ENCODE measurements at places on chromosomes 12 and 14.

- no peak for DNase-seq
These were observed 6.2 kb downstream of the SLC41A2 start for GRCh38 chr12:104951759-104952509.

DNA sequence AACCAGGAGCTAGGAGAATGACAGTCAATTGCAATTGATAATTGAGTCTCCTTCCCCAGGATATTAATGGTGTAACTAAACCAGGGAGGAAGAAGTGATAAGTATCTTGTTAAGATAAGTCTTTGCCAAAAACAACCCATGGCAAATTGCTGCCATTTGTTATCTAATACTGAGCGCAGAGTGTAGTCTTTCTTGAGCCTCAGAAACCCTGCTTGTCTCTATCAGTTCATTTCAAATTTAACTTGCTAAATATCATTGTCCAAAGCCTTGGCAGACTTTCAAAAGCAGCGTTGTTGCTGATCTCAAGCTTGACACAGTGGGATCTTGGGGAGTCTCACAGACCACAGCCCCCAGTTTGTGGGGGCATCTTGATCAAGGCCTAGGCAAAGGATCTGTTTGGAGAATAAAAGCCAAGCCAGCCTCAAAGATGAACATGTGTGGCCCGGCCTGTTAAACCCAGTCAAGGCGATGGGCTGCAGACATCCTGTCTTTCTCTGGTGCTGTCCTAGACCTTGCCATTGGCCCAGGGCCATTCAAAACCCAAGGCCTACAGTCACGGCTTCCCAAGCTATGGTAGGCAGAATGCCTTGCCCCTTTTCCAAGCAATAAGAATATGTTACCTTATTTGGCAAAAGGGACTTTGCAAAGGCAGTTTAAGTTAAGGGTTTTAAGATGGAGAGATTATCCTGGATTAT, 164.2 kb downstream of the CHST11 start:
- no peak for DNase-seq

DNA sequence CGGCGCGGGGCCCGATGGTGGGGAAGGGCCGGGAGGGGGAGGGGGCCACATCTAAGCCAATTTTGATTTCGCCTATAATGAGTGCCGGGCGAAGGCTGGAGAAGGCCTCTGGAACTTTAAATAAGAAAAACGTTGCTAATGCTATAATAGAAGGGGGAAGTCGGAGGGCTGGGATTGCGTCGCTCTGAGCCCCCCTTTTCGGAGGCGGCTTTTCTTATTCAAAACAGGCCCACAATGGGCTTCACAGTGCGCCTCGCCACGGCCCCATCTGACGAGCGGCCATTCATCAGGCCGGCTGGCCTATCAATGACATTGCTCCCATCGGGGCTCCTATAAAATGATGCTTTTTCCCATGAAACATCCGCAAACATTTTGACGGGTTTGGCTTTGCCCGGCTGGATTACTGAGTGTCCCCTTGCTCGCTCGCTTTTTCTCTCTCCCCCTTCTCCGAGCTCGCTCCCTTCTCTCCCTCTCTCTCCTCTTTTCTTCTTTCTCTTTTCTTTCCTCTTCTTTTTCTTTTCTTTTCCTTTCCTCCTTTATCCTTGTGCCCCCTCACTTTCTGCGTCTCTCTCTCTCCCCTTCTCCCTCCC, at the start of gene RFX4:
Gene RFX4, plus strand, starts transcription at position 364 of the 590 bp plus-strand sequence. CDS start 317 bp downstream, outside the sequence.
- DNase-seq: no peak

- no peak for DNase-seq
These were observed 94.3 kb downstream of the FUT8 start for GRCh38 chr14:65506801-65507200.

DNA sequence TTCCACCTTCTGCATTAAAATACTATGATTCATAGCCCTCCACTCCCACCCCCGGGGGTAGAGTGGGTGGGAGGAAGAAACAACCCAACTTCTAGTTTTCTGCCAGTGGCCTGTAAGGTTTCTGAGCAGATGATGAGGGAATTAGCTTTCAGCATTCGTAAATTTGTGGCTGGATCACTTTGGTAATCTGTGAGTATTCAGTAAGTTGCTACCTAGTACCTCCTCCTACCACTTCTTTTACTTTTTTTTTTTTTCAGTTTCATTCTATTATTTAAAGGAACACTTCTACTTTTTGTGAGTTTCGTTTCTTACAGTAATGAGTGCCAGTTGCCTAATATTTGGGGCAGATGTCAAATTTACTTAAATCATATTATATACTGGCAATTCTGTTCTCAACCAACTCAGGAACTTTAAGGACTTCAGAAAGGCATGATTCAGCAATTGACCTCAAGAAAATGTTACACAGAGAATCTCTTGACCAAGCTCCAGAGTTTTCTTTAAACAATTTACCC, 42.4 kb upstream of the EMP1 start:
- DNase-seq: no peak

GRCh38 chr12:59843260-59843843, 247.5 kb downstream of the SLC16A7 start:
- DNase-seq: no peak

- DNase-seq: no peak
These were observed 171.8 kb upstream of the PARP11 start for GRCh38 chr12:4044736-4045730.

GRCh38 chr12:122848471-122849351, 13.5 kb downstream of the HIP1R start:
- DNase-seq: no peak

GRCh38 chr14:22747769-22748168, 18.7 kb upstream of the OXA1L start:
- no peak for DNase-seq

GRCh38 chr12:8823565-8824300, 1.3 kb downstream of the A2ML1 start:
- no peak for DNase-seq

DNA sequence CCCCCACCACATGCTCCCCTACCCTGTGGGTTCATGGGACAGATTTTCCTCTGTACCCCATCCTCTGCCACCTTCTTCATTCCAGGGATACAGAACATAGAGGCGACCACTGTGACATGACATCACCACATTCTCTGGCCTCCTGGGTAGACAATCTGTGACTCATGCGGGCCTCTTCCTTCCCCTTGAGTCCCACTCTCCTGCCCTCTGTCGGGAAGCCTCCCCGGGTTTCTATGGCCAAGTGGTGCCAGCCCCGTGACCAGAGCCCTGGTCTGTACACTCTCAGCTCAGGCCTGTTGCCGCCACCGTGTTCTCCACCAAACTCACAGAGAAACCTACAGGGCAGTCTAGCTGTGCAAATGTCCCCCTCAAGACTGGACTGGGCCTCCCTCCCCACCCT, 8.0 kb downstream of the CLMN start:
- no peak for DNase-seq

DNA sequence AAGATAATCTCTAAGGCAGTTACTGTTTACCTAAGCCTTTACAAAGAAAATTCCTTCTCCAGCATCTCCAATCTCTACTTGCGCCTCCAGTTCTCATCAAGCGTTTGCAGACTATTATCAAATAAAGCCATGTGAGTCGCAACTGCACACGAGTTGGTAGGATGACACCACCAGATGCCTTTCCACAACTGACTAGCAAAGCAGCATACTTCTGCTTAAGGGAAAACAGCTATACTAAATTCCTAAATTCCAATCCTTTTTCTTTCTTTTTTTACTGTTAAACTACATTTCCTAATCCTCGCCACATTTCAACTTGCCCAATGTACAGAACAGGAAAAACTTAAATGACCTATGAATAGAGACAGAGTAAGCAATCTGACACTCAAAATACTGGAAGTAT, 166.7 kb downstream of the ITPR2 start:
- DNase-seq: no peak

DNA sequence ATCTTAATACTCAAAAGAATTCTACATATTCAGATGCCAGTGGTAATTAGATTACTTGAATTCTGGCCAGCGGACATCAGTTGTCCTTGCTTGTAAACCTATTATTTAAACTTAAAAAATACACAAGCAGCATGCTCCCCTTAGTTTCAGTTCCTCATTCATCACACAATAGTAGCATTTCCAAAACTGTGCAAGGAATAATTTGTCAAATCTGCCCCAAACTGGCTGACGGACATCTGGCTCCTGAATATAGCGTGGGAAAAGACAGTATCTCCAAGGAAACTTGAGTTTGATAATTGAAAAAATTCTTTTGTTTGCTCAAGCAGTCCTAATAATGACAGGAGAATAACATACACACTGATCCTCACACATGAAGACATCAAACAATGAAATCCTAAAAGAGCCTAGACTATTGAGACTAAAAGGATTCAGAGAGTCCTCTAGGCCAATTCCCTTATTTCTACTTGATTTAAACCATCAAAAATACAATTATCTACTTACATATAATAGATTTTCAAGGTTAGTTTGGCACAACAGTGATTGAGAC, 90.4 kb downstream of the KIF21A start:
- DNase-seq: no peak

Data from activated naive CD4-positive, alpha-beta T cell treated with anti-CD3 and anti-CD28 coated beads, Interleukin-2, amount 10 ng/mL, durations not matched to agents 7 days and 5 days (primary cell).